ENCODE measurements at places on chromosomes 12 and 14.

DNA sequence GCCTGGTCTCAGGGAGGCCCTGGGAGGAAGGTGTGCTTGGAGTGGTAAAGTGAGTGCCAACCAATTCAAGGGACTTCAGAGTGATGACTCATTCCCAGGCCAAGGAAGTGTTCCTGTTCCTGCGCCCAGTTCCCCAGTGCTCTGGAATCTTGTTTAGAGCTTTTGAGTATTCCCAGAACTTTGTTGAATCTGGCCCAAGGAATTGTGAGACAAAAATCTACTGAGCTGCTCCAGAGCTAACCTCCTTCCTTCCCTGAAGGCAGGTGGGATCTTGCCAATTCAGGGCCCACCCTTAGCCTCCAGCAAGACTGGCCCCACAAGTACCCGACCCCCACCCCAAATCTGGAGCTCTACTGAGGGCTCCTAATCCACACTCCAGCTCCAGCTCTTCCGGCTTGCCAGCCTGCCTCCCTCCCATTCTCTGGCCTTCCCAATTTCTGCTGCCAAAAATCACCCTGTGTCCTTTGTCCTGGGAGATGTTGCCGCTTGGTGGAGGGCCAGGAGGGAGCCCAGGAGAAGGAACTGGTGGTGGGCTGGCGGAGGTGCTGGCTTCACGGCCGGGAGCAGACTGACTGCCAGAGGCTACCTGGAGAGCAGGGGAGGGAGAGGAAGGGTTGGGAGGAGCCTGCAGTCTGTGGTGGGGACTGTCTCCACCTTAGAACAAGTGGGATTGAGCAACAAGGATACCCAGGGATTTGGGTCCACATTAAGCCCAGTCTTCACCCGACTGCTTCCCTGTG lies 2.0 kb upstream of the ATN1 start:
- peak; percentile 59 for DNase-seq

- DNase-seq: no peak
Observed at GRCh38 chr12:852864-853263, 96.6 kb downstream of the RAD52 start.

DNA sequence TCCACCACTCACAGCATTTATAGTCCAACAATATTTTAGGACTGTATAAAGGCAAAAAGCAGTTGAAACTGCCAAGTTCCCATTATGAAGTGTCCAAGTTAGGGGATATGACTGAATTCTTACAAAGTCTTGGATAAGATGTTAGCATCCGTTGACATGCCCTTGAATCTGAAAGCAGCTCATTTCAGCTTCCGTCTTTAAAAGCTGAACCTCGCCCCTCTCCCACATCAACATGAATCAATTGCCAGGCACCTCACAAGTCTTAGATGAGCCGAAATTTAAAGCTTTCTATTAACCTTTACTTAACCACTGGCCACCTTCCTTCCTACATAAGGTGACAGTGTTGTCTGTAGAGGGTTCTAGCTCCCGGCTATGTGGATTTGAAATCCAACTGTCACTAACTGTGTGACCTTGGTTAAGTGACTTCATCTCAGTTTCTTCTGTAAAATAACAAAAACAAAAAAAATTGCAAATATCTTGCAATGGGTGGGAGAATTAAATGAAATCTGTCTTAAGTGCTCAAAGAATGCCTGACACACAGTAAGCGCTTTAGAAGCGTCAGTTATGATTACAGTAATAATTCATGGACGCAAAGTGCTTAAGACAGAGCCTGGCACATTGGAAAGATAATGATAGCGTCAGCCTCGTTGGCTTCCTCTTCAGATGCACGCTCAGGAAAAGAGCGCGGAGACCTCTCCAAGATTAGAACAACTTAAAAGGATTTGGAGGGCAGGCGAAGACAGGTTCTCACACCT lies 1.2 kb downstream of the PPP1CC start:
- no peak for DNase-seq

DNA sequence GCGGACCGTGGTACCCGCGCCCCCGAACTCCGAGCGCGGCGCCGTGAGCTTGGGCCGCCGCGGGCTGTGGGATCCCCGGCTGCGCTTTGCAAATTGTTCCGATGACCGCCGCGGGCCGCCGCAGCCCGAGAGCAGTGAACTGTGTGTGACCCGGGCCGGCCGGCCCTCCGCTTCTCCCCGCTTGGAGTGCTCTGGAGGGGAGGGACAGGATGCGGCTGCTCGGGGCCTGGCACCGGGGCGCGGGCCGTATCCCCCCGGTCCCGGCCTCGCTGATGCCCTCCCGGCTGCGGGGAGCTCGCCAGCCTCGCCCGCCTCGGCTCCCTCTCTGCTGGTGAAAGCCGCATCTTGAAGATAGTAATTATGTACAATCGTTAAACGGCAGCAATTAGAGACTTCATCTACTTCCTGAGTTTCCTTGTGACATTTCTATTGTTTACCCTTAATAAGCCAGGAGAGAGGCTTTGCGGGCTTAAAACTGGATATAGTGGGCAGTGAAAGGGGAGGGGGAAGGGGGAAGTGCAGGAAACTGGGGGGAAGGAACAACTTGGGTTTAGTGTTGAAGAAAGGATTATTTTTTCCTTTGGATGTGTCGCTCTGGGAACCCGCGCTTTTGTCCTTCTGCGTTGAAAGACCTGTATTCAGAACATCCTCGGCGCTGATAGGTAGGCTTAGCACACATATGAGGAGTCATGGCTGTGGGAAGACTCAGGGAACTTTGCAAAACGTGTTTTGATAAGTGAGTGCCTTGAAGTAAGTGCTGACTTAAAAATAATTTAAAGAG lies 1.2 kb downstream of the PELI2 start:
- no peak for DNase-seq

DNA sequence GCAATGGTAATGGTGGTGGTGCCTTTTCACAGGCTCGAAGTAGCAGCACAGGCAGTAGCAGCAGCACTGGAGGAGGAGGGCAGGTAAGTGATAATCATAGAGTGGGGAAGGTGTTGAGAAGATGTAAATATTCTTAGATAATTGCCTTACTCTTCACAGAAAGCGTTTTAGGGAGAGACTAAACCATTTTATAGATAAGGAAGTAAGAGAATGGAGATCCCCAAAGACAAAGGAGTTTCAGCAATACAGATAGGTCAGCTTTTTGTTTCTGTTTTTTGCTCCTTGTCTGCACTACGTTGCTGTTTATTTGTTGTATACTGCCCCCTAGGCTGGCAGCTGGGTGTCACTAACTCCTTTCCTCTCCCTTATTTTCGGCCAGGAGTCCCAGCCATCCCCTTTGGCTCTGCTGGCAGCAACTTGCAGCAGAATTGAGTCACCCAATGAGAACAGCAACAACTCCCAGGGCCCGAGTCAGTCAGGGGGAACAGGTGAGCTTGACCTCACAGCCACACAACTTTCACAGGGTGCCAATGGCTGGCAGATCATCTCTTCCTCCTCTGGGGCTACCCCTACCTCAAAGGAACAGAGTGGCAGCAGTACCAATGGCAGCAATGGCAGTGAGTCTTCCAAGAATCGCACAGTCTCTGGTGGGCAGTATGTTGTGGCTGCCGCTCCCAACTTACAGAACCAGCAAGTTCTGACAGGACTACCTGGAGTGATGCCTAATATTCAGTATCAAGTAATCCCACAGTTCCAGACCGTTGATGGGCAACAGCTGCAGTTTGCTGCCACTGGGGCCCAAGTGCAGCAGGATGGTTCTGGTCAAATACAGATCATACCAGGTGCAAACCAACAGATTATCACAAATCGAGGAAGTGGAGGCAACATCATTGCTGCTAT lies 2.0 kb downstream of the SP1 start:
- no peak for DNase-seq

DNA sequence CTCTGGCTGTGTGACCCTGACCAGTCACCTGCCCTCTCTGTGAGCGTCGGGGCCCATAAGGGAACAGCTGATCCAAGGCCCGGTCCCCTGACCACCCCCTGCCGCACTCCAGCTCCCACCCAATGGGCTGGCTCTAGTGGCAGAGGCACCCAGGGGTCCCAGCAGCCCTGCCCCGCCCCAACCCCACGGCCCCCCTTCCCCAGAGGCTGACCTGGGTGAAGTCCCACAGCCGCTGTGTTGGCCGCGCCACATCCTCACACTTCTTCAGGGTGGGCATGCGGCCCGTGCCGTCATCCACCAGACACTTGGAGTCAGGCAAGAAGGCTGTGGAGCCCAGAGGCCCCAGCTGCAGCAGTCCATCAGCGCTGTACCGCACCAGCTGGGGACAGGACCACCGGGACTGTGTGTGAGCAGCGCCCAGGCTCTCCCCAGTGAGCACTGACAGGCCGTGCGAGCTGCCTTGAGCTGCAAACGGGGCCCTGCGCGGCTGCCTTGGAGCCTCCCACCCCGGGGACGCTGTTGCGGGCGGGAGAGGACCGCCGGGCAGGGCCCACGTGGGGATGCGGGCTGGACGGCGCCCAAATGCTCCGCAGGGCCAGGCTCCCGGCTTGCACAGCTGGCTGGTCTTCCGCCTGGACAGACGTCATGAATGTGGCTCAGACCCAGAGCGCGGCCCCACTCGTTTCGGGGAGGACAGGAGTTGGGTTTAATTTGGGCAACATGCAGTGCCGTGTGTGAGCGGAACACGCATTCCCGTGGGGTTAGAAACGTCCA lies 53.5 kb downstream of the NOC4L start:
- DNase-seq: peak; percentile 20

DNA sequence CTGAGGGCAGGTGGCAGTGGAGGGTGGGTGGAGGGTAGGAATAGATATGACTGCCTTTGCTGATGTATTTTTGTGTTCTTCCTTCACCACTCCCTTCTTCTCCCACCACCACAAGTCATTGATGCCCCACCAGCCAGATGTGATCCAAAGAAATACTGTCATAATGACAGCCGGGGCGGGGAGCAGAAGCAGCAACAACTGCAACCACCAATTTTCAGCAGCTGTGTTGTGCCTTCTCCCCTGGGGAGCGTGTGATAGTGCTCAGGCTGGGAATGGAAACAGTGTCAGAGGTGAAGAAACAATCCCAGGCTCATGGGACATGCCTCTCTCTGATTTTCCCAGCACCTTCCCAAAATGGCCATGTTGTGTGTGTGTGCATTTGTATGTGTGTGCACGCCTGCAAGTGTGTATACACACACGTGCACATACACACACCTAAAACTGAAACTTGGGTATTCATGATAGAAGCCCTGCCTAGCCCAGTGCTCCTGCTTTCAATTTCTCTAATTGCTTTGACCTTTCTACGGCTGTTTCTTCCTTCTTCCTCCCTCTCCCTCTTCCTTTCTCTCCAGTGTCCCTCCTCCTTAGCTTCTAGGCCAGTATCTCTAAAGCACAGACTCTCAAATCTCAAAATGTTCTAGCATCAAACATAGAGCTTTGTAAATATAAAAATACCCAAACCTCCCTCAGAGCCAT lies 299.2 kb upstream of the FKBP4 start:
- no peak for DNase-seq

Data from substantia nigra (tissue), 51 donors.